T-helper 9 cell (primary cell): ENCODE measurements at places on chromosomes 12 and 14.

- DNase-seq, result no peak
Measured at GRCh38 chr14:54301359-54301758, 95.4 kb upstream of the CDKN3 start.

GRCh38 chr12:2857576-2857975 lies 737 bp upstream of the TEX52 start:
- DNase-seq, result no peak

GRCh38 chr12:12985817-12986408 lies 14.2 kb downstream of the HEBP1 start:
- no peak for DNase-seq

- DNase-seq, result no peak
Measured at GRCh38 chr14:21098892-21099595, 589 bp upstream of the ZNF219 start.

DNA sequence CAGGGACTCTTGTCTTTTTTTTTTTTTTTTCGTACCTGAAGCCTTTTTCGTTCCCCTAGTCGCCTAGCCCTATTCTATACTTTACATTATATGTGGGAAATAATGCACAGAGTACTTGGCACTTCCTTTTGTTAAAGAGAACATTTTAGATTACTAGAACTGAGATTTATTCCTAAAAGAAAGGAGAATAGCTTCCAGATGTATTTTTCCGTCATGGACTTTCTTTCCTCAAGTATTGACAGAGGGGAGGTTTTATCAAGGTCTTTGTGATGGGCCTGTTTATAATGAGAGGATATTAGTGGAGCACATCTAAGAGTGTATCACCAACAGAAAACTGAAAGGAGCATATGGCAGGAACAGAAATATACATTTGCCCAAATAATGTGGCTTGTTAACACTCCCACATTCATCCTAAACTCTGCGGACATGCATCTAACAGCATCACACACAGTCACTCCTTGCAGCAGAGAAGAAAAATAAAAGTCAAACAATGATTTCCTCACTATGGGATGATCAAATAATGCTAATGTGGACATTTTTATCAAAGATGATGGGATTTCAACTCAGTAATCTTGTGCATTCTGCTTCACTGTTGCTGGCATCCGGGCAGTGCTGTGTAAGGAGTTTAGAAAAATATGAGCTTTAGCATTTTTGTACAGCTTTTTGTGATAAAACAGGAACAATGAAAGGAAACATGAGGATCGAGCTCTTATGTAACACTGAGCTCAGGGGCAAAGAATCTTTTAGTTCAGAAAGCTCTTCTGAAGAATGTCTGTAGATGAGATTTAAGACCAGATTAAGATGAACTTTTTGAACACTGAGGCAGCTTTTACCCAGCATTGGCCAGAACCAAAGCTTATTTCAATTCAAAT lies 183.1 kb downstream of the EGLN3 start:
- DNase-seq, result no peak

GRCh38 chr14:22131749-22132476 lies 457.1 kb downstream of the DAD1 start:
- DNase-seq, result peak; percentile 11

DNA sequence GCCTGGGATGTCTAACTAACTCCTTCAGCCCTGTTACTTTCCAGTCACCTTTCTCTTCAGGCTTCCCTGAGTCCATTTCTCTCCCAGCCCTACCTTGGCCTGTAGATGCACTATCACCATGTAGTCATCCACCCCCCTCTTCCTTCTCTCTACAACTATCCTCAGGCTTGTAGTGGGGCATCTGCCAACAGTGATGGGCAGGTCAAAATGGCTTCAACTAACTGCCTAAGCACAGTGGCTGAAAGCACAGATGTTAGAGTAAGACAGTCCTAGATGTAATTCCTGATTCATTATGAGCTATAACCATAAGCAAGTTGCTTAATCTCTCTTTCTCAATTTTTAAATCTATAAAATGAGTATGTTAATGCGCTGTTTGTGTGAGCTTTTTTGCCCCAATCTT lies 133.6 kb upstream of the NAV3 start:
- no peak for DNase-seq

GRCh38 chr14:100607611-100607956 lies 20.4 kb upstream of the BEGAIN start:
- no peak for DNase-seq

DNA sequence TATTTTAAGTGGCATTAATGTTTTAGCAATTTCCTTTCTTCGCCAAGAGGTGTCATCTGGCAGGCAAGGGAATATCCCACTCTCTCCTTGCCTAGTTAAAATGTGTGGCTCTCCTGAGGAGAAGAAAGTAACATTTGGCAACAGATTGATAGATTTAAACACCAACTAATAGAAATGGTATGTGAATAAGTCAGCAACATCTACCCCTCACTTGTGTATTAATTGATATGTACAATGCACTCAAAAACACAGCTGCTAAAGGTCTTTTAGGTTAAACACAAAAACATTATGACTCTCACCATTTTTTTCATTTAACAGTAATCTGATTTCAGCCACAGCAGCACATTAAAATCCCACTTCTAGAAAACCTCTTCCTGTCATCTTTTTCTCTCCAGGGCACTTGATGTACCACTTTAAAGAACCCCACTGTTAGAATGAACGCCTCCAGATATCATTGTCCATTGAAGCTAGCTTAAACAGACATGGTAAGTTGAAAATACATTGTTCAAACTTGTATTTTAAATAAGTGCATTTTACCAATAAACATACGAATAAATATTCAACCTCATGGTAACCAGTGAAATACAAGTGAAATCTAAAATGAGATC lies 151.7 kb downstream of the RPAP3 start:
- no peak for DNase-seq

- no peak for DNase-seq
Measured at GRCh38 chr12:125222876-125223275, 157.6 kb downstream of the AACS start.

DNA sequence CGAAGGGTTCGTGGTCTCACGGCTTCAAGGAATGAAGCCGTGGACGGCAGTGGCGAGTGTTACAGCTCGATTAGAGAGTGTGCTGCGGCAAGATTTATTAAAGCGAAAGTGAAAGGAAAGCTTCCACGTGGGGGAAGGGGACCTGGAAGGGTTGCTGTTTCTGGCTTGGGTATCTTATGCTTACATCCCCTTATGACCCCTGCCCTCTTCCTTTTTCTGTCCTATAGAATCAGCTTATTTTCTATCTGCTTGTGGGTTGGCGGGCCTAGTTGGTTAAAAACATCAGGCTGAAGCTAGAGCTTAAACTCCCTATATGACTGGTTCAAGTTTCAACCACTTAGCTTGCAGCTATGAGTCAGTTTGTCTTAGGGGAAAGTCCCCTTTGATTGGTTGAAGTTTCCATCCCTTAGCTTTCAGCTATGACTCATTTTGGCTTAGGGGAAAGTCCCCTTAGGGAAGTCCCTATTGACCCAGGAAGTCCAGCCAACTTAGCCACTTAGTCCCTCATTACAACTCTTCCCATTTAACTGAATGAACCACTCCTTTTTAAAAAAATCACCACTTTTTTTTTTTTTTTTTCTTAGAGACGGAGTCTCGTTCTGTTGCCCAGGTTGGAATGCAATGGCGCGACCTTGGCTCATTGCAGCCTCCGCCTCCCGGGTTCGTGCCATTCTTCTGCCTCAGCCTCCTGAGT lies 1494.7 kb upstream of the TMEM132C start:
- peak; percentile 10 for DNase-seq

DNA sequence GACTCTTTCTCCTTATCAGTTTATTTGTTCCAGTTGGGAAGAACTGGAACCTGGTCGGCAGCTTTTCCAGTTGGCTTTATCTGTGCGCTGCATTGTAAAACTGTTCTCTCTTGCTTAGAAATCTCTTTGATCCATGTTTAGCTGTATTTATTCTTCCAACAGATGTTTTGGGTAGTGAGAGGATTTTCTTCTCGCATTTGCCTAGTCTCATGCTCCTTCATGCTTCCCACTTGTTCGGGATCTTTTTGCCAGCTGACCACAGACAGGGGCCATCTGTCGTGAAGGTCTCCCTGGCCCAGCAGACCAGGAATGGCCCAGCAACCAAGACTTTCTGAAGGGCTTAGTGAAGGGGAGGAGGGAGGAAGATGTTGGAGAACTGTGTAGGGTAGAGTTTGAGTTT lies 21.6 kb downstream of the NTF3 start:
- no peak for DNase-seq
